ENCODE measurements at places on chromosomes 2 and 18.

DNA sequence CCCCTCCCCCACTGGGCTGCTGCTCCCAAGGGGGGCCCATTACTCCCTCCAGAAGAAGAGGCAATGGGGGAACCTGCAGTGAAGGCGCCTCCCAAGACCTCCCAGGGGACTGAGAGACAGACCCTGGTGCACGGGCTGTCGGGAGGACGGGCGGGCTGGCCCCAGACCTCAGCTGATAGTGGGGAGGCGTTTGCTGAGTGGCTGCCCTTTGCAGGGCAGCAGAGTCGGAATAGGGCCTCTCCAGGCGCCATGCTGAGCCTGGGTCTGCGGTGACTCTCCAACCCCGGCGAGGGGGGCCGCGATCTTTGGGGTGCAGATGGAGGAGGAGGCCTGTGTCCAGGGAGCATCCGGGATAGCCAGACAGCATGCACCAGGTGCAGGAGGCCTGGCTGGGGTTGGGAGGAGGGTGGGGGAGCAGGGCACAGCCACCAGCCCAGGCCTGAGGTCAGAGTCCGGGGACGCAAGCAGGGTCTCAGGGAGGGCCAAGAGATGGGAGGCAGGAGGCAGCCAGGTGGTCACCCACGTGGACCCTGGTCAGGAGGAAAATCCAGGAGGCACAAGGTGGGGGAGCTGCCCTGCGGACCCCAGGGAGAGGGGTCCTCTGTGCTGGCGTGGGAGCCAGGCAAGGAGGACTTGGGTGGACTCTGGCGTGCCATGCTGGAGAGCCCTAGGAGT, 11.0 kb downstream of the CROCC2 start:
- no peak overlapping the region for H3K27ac ChIP-seq
- no peak overlapping the region for H3K4me3 ChIP-seq
- no peak for DNase-seq
- H3K4me1 ChIP-seq, result no peaks in the 10 kb centered on the region

GRCh38 chr18:10770264-10770663, 244.4 kb downstream of the NAPG start:
- H3K27me3 ChIP-seq, result peaks cover 9% of the 10 kb centered on the region
- H3K36me3 ChIP-seq, result no peaks in the 10 kb centered on the region
- H3K4me1 ChIP-seq, result no peaks in the 10 kb centered on the region

GRCh38 chr2:69018678-69019095, 5.7 kb downstream of the ANTXR1 start:
- peaks cover 51% of the 10 kb centered on the region for H3K27me3 ChIP-seq
- no peaks in the 10 kb centered on the region for H3K36me3 ChIP-seq
- no peak overlapping the region for H3K27ac ChIP-seq
- no peak overlapping the region for H3K4me3 ChIP-seq
- no peak for DNase-seq

DNA sequence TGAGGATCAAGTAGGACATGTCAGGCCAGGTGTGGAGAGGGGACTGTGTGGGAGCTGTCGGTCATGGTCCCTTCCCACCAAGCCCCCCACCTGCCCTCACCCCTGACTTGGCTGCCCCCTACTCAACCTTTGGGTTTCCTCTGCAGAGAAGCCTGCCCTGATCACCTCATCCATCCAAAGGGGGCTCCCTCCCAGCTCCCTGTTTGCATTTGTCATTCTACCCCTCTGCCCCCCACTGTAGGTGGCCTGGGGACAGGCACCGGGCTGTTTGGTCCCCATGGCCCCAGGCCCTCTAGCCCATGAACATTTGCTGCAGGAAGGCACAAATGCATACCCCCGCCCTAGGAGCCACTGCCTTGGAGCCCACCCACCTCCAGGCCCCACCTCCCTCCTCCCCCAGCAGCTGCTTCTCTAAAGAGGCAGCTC, 115.0 kb downstream of the SMAD7 start:
- peaks cover 37% of the 10 kb centered on the region for H3K36me3 ChIP-seq
- peak overlapping the region; percentile 88 for H3K4me3 ChIP-seq
- H3K27ac ChIP-seq, result peak overlapping the region; percentile 100
- no peak for DNase-seq
- no peaks in the 10 kb centered on the region for H3K27me3 ChIP-seq

DNA sequence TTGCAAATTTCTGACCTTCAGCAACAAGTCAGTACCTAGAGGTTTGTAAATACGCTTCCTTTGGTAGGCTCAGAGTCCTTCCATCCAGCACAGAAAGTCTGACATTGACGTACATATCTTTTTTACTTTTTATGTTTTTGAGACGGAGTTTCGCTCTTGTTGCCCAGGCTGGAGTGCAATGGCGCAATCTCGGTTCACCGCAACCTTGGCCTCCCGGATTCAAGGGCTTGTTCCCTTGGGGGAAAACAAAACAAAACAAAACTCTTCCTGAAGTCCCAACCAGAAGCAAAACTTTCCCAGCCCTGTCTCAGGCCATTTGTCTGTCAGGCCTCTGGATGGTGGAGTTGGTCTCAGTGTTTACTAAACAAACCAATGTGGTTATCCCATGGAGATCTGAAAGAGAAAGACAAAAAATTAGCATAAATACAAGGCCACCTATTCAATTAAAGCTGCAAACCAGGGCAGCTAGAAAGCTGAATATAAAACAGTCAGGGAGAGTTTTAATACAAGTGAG, 29.6 kb upstream of the ATL2 start:
- no peak overlapping the region for H3K27ac ChIP-seq
- DNase-seq, result no peak
- no peaks in the 10 kb centered on the region for H3K27me3 ChIP-seq
- H3K4me1 ChIP-seq, result no peaks in the 10 kb centered on the region

DNA sequence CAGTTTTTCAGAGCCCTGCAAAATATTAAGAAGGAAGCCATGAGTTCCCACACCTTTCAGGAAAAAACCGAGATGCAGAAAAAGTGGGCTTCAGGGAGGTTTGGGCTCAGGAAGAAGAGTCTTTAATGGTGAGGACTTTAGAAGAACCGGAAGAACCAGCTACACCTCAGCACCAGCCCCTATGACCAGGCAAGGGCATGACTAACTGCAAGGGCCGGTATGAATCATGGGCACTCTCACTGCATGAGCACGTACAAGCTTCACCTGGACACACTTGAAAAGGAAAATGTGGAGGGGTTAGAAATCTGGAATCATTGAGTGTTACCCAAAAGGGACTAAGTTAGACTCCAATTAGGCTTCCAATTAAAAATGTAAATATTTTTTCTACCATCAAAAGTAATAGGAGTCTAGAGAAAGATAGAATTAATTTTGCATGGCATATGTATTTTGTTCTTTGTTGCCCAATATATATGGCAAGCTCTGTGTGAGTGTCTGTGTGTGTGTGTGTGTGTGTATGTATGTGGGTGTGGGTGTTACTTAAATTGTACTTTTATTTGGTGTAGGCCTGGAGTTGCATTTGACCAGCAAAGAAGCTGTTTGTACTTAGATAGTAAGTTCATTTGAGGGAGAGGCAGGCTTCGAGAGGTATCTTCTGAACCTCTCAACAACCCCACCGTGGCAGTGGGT, 66.5 kb upstream of the THUMPD2 start:
- H3K36me3 ChIP-seq, result no peaks in the 10 kb centered on the region
- DNase-seq, result no peak
- peaks cover 14% of the 10 kb centered on the region for H3K27me3 ChIP-seq
- no peak overlapping the region for H3K27ac ChIP-seq
- H3K4me1 ChIP-seq, result no peaks in the 10 kb centered on the region

DNA sequence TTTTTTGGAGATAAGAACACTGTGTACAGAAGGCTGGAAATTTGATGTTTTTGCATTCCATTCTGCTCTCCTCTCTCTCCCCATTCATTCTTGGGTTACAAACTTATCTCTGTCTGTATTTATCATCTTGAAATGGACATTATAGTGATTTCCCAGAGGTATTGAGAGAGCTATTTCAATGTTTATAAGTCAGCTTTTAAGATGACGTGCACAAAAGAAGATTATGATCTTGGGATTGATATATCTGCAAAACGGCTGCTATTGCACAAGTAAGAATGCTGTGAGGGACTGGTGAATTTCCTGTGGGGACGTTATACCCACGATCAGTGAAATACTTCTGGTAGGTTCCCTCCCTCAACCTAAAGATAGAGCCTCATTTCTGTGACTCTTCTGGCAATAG, 61.0 kb upstream of the DTNA start:
- no peaks in the 10 kb centered on the region for H3K27me3 ChIP-seq
- H3K27ac ChIP-seq, result no peak overlapping the region
- H3K4me1 ChIP-seq, result no peaks in the 10 kb centered on the region

- DNase-seq, result no peak
- no peak overlapping the region for H3K27ac ChIP-seq
- no peaks in the 10 kb centered on the region for H3K4me1 ChIP-seq
- H3K36me3 ChIP-seq, result peaks cover 13% of the 10 kb centered on the region
- no peak overlapping the region for H3K4me3 ChIP-seq
Observed at GRCh38 chr2:97769711-97770110, 56.3 kb downstream of the ZAP70 start.

Measured in effector memory CD8-positive, alpha-beta T cell (primary cell).